A549 treated with CORT108297 at 1 μM for 4 hours (cell line): ENCODE measurements at places on chromosomes 2 and 18. TPM values are rescaled to one million over a fixed set of nuclear protein-coding genes. Genes with fewer than 3 reads are reported as not detected.

PTPRM gene
- total RNA-seq, result 27.4 to 34.1 TPM (median 33.3 TPM) in 5 replicates

DPP10 gene
- total RNA-seq, result not detected in 5 replicates

G6PC2 gene
- total RNA-seq, result not detected in 5 replicates

SLC16A14 gene
- total RNA-seq, result 0.58 to 1.3 TPM (median 1.2 TPM) in 5 replicates

PTH2R gene
- total RNA-seq, result not detected in 5 replicates

PFN4 gene
- 0.77 to 1.9 TPM (median 1.2 TPM) in 5 replicates for total RNA-seq

ID2 gene
- 70.1 to 154 TPM (median 104 TPM) in 5 replicates for total RNA-seq

CSRNP3 gene
- total RNA-seq, result not detected in 5 replicates

LYPD6 gene
- total RNA-seq, result 0.06 to 0.19 TPM (median 0.06 TPM) in 4 of 5 replicates, not detected in the other
